ENCODE measurements at places on chromosomes 13 and 19. TPM values are rescaled to one million over a fixed set of nuclear protein-coding genes. Genes with fewer than 3 reads are reported as not detected.

The LYPD5 gene
- 0.66 TPM for total RNA-seq

The SIGLEC5 gene
- total RNA-seq, result 0.26 TPM

The ZNF682 gene
- total RNA-seq, result 8.1 TPM

The CGB1 gene
- total RNA-seq, result not detected

The ZNF816 gene
- total RNA-seq, result 22.8 TPM

The MBD3L2 gene
- not detected for total RNA-seq

The HIPK4 gene
- not detected for total RNA-seq

The ALKBH6 gene
- total RNA-seq, result 58.4 TPM

The ZNF221 gene
- total RNA-seq, result 0.77 TPM

The ACER1 gene
- total RNA-seq, result 0.50 TPM

The ZFR2 gene
- total RNA-seq, result 1.4 TPM

The DDX49 gene
- total RNA-seq, result 42.4 TPM

The PTBP1 gene
- total RNA-seq, result 307 TPM

The IRF3 gene
- 350 TPM for total RNA-seq

The SYCN gene
- not detected for total RNA-seq

The EPS8L1 gene
- total RNA-seq, result 2.0 TPM

The IGFL2 gene
- 0.32 TPM for total RNA-seq

Measured in T-cell (primary cell).